ENCODE measurements at places on chromosomes 3 and 15.

DNA sequence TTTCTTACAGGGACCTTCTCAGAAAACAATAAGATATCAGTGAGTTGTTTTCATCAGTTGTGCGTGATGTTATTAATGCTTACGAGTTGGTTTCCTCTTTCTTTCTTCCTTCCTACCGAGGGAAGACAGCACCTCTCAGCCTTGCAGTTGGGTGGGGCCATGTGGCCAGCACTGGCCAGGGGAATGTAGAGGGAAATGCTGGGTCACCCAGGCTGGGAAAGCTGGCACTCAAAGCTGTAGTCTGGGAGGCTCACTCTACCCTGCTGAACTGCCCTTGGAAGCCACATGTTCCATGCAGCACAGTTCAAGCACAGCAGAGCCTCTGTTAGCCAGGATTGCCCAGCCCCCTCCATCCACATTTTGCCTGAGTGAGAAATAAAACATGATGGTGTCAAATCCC lies 10.1 kb upstream of the CHCHD6 start:
- DNase-seq = no peak

- DNase-seq = no peak
These were observed 239.5 kb downstream of the CHL1 start for GRCh38 chr3:436053-436452.

DNA sequence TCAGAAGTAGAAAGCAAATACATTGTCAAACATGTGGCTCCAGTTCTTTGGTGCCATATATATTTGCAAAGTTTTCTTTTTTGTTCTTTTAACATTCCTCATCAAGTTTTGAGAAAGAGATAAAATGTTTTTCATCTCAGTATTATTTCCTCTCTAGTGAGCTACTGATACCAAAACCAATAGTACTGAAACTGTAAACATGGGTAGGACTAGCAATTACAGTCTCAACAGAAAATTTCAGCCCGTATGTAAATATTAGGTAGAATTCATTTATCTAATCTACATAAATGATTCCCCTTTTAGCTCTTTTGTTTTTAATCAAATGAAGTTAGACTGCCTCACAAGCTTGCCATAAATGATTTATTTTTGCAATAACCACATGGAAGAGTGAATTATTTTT lies 21.4 kb downstream of the SECISBP2L start:
- DNase-seq = no peak

GRCh38 chr3:123525433-123525832 lies 59.4 kb downstream of the HACD2 start:
- DNase-seq = no peak

- no peak for DNase-seq
These were observed 21.1 kb upstream of the CPNE4 start for GRCh38 chr3:132055872-132056271.

GRCh38 chr15:82300883-82301282 lies 38.3 kb downstream of the SAXO2 start:
- DNase-seq = no peak
